ENCODE measurements at places on chromosomes 13 and 19.

- DNase-seq = no peak
Observed at GRCh38 chr13:40874138-40874779, 84.8 kb downstream of the SLC25A15 start.

GRCh38 chr19:19452243-19453124 lies 47.0 kb downstream of the GATAD2A start:
- no peak for DNase-seq

- no peak for DNase-seq
Observed at GRCh38 chr19:5001615-5002014, 32.7 kb downstream of the KDM4B start.

DNA sequence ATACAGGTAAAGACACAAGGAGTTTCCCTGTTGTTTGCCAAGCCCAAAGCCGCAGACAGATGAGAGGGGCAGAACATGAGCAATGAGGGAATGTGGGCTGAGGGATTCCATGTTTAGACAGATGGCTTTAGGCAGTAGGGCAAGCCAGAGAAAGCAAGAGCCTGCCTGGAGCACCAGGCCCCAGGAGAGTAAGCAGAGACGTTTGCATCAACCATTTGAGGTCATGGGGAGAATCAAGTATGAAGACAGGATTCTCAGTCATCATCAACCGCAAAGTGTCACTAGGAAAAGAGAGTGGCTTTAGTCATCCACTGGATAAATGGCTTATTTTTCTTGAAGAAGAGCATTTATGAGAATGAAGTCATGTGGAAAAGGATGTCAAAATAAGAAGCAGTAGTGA lies 184.7 kb downstream of the COG6 start:
- no peak for DNase-seq

GRCh38 chr13:51682686-51683085 lies 98.4 kb downstream of the WDFY2 start:
- no peak for DNase-seq

- DNase-seq = no peak
Observed at GRCh38 chr19:35549879-35550523, 4.6 kb downstream of the TMEM147 start.

DNA sequence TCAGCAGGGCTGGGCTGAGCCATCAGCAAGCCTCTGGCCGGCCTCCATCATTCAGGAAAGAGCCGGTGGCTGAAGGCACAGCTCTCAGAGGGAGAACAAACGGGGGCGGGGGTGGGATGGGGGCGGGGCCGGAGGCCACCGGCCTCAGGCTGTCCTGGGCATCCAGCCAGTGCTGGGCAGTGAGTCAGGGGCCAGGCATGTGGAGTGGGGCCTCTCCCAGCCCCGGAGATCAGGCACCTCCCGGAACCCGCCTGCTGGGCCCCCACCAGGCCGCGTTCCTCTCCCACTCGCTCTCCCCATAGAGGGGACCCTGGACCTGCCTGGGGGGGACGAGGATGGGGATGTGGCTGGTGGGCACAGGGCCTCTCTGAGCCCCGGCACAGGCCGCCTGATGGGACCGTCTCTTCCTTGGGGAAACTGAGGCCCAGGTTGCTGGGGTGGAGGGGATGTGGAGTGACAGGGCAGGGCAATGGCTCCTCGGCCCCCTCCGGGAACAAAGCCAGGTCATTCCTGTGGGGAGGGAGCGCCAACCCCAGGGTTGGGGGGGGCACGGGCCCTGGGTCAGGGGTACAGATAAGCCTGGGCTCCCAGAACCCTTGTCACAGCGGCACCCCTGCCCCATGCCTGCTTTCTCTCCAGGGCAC lies 12.9 kb downstream of the SPC24 start:
- DNase-seq = no peak

GRCh38 chr13:42388326-42388725 lies 116.4 kb downstream of the AKAP11 start:
- DNase-seq = no peak

DNA sequence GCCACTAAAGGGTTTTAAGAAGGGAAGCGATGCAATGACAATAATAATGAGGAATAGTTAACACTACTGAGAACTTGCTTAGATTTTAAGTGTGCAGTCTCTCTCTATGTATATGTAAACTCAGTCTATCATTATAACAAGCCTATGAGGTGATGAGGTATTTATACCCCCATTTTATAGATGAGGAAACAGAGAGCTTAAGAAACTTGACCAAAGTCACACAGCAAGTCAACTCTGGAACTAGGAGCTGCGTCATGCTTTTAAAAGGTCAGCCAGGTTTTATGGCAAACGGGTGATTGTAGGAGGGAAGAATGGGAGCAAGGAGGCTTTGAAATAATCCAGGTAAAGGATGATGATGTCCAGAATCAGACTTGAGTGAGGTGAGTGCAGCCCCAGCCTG lies 103.4 kb downstream of the TM9SF2 start:
- DNase-seq = no peak

- DNase-seq = no peak
Observed at GRCh38 chr19:10712754-10713153, 5.1 kb upstream of the DNM2 start.

Measured in T-helper 17 cell (primary cell).